Lung (tissue), 17 donors: ENCODE measurements at places on chromosomes 11 and 22. TPM values are rescaled to one million over a fixed set of nuclear protein-coding genes. Genes with fewer than 3 reads are reported as not detected.

GNB1L gene
- 9.3 TPM for total RNA-seq

NXPE4 gene
- not detected for total RNA-seq

OR51B4 gene
- total RNA-seq = 1.9 TPM

UPK3A gene
- total RNA-seq = not detected

SLN gene
- total RNA-seq = not detected

DNA sequence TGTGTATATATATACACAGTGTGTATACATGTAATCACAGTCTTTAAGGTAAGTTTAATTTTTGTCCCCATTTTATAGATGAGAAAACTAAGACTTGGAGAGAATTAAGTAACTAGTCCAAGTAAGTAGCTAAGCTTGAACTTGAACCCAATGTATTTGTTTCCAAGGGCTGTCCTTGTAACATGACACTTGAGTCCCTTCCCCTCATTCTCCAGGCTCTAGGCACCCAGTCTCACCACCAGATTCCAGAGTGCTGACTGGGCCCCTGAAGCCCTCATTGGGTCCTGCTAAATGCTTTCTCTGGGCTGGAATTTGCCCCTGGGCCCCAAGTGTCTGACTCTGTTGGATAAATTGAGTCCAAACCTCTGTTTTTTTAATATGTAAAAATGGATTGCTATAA lies 45.5 kb downstream of the ADM start:
- H3K27me3 ChIP-seq = no peaks in the 10 kb centered on the region
- H3K4me1 ChIP-seq = peaks cover 5% of the 10 kb centered on the region
- no peak overlapping the region for H3K4me3 ChIP-seq
- DNase-seq = no peak

DNA sequence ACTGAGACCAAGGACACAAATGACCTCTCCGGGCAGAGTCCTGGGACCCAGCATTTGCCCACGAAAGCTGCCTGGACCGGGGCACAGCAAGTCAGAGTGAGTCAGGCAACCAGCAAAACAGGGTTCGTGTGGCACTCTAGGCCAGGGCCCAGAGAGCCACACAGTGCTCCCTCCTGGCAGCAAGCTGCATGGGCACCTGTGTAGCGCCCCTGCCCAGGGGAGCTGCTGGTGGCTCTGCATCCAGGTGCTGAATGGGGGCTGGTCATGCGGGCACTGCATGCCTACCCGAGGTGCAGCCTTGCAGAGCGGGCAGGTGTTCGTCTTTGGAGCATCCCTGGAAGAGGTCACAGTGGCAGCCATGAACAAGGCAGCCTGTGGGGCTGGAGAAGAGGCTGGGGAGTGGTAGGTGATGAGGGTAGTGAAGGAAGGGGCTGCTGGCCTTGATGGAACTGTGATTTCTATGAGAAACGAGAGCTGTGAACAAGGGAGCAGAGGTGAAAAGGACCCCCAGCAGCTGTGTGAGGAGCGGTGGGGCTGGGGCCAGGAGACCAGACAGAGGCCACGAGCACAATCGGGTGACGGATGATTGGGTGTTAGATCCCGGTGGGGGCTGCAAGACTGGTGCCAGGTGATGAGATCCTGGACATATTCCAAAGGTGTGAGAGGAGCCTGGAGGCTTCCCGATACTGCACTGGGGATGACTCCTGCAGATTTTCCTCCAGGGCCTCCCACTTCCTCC lies 63.3 kb downstream of the DGCR2 start:
- peaks cover 12% of the 10 kb centered on the region for H3K36me3 ChIP-seq
- H3K4me1 ChIP-seq = no peaks in the 10 kb centered on the region
- H3K27ac ChIP-seq = no peak overlapping the region
- H3K27me3 ChIP-seq = no peaks in the 10 kb centered on the region
- no peak for DNase-seq

DNA sequence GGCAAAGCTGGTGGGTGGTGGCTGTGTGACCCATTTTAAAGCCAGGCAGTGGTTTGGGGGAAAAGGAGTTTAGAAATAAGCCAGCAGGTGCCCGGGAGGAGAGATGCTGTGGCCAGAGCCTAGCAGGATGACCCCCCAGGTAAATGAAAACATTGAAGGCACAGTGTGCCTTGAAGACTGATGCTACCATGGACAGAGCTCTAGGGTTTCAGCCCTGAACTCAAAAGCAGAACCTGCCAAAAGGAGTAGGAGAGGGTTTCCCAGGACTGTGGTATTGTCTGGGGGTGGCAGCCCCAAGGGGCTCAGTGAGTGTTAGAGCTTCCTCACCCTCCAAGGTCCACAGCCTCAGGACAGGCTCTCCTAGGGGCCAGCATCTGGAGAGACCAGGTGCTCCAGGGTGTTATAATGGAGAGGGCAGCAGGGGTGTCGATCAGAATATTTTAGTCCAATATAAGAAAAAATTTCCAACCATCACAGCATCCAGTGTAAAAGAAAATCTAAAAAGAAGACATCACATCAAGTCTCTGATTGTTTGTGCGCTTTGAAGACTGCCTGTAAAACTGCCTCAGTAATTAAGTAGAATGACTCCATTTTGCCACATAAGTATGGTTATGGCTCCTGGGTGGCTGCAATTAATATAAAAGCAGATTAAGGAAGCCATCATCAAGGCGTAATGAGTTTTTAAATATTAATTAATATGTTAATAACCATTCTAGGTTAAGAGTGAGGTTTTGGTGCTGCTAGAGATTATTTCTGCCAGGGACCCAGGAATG lies 88.6 kb upstream of the LMO1 start:
- no peak for DNase-seq
- H3K27me3 ChIP-seq = no peaks in the 10 kb centered on the region
- no peak overlapping the region for H3K27ac ChIP-seq

DNA sequence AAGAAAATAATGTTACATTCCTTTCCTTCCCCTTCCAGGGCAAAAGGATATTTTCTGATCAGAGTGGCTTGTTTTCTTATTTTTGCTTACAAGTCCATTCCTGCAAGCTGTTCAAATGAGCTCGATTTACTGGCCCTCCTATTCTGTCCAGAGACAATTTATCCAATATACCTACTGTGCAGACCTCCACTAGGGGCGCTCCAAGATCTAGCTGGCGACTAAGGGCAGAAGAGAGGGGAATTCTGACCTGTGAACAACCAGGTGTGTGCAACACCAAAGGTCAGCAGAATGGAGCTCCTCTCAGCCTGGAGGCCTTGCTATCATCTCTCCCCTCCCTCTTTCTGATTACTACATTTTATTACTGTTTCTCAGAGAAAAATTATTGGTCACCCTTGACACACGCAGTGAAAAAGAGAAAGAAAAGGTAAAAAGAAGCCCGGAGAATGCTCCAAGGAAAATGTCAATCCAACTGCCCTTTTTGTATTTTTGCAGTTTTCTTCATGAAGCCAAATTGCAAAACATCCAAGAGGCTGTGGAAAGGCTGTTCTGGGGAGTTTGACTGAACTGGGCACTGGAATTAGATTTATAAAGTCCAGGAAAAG lies 3.2 kb downstream of the SEZ6L start:
- H3K27ac ChIP-seq = no peak overlapping the region
- H3K27me3 ChIP-seq = peaks cover 15% of the 10 kb centered on the region
- H3K4me3 ChIP-seq = no peak overlapping the region
- no peaks in the 10 kb centered on the region for H3K4me1 ChIP-seq
- no peaks in the 10 kb centered on the region for H3K36me3 ChIP-seq

DNA sequence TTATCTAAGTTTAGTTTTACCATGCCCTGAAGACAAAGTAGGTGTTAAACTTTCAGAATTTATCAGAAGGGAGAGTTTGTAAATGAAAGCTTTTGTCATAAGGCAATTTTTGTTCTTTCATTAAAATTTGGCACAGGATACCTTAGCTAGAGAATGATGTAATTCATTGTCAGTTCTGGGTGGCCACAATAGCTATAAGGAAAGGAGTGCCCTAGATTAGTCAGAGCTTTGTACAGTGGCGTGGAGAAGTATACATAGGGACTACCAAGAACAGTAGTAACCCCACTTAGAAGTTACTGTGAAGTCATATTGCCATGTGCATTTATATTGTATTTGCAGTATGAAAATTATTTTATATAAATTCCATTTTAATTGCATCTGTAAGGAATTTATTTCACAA lies 126.3 kb upstream of the CARD18 start:
- no peak for DNase-seq
- H3K27ac ChIP-seq = no peak overlapping the region
- no peaks in the 10 kb centered on the region for H3K27me3 ChIP-seq
- no peaks in the 10 kb centered on the region for H3K36me3 ChIP-seq
- no peaks in the 10 kb centered on the region for H3K4me1 ChIP-seq

DNA sequence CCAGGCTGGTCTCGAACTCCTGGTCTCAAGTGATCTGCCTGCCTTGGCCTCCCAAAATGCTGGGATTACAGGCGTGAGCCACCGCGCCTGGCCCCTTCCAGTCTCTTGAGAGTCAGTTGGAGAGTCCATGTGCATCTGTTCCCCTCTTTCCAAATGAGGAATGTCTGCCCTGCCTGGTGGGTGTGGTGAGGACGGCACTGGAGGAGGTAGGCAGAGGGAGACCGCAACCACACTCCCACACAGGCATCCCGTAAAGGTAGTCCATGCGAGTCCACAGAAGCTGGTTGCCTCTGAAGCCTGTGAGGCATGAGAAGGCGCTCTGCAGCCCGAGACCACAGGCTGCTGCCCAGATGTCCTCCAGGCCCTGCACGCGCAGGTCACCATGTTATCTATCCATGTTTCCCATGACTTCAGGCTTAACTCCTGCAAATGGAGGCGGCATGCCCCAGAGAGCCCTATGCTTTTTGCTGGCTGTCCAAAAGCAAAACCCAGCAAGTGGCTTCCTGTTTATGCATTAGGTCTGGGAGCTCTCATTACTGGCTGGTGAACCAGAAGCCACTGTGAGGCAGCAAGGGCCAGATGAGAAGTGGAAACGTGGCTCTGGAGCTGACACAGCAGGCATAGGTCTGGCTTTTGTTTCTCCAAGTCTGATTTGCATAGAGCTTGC lies 43.4 kb downstream of the GRIK4 start:
- H3K4me3 ChIP-seq = no peak overlapping the region
- H3K27ac ChIP-seq = no peak overlapping the region
- peak; percentile 78 for DNase-seq
- H3K36me3 ChIP-seq = no peaks in the 10 kb centered on the region

- H3K27ac ChIP-seq = no peak overlapping the region
- no peaks in the 10 kb centered on the region for H3K27me3 ChIP-seq
- H3K4me1 ChIP-seq = no peaks in the 10 kb centered on the region
- no peak for DNase-seq
Observed at GRCh38 chr22:45578524-45579147, 76.0 kb downstream of the FBLN1 start.

DNA sequence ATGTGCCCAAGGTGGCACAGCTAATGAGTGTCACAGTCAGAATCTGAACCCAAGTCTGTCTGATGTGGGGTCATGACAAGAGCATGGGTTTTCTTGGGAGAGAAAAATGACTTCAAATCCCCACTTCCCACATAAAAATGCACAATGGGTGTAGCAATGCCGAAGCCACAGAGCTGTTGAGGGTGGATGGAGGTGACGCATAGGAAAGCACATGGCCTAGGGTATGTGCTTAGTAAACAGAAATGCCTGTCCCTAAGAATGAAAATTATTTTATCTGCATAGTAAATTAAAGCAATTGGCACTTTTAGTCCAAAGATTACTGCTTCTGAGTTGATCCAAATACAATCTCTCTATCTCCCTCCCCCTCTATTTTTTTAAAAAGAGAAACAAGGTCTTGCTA lies 10.9 kb downstream of the MICAL3 start:
- H3K4me1 ChIP-seq = no peaks in the 10 kb centered on the region
- no peak for DNase-seq
- H3K4me3 ChIP-seq = no peak overlapping the region
- no peaks in the 10 kb centered on the region for H3K27me3 ChIP-seq

DNA sequence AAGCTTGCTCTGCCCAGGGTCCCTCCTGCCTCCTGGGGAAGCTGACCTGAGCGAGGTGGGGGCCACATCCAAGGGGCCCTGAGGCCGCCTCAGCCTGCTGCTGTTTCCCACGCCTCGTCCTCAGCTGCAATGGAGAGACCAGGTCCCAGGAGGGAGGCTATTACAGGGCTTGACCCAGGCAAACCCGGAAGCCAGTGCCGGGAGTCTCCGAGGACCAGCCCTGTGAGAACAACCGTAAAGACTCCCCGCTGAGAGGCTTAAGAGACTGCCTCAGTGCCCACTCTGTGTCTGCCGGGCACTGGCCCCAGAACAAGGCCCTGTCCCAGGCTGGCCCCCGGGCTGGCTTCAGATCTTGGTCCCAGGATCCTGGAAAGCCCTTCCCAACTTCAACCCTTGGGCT lies 124.3 kb upstream of the FGF3 start:
- no peak for DNase-seq
- H3K36me3 ChIP-seq = no peaks in the 10 kb centered on the region
- no peak overlapping the region for H3K27ac ChIP-seq
- no peak overlapping the region for H3K4me3 ChIP-seq
- H3K27me3 ChIP-seq = no peaks in the 10 kb centered on the region

DNA sequence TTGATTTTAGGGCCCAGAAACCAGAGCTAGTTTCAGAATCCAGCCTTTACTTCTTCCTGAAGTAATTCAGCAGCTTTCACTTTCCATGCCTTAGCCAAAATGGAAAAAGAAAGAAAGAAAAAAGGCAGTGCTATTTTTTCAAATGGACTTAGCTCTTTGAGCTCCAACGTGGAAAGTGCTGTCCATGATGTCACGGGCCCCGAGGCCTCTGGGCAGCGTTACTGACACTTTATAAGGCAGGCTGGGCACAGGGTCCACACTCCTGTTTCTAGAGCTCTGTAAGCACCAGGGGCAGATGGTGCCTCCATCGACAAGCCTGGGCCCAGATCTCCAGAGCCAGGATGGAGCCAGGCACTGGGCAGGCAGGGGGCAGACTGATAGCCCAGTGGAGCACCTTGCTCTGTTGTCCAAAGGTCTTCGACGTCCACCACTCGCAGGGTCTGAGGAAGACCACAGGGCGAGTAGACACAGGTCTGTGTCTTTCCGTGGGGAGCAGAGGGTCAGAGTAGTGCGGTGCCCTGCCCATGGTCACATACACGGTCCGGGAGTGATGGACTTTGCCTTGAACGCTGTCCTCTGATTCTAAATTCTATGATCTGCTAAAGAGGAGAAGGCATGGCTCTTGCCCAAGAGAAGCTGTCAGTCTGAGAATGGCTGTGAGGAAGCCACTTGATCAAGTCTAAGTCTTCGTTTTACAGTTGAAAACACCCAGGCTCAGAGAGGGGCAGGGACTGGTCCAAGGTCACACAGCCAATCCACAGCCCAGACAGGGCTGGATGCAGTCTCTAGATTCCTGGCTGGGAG lies 22.0 kb upstream of the WNT11 start:
- no peak overlapping the region for H3K4me3 ChIP-seq
- no peaks in the 10 kb centered on the region for H3K36me3 ChIP-seq
- DNase-seq = no peak
- no peaks in the 10 kb centered on the region for H3K4me1 ChIP-seq
- no peak overlapping the region for H3K27ac ChIP-seq
- H3K27me3 ChIP-seq = no peaks in the 10 kb centered on the region
